ENCODE measurements at places on chromosomes 6 and 20.
A peak's percentile ranks its signal among the peaks of the same experiment; 100 is the strongest.

- DNase-seq = no peak
Measured at GRCh38 chr6:84663866-84664265, 100.5 kb downstream of the TBX18 start.

DNA sequence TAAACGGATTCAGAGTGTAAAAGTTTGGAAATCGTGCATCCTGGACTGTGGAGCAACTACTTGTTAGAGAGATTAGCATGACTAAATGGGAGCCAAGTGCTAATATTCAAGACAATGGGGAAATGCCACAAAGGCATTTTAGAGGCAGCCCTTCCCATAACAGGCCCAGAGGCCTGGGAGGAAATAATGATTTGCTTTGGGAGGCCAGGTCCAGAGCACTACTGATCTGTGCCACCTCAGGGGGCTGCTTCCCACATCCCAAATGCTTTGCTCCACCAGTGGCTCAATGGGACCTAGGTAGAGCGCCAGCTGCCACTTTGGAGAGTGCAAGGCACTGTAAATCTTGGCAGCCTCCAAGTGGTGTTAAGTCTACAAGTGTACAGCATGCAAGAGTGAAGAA, 91.9 kb upstream of the HSF2 start:
- no peak for DNase-seq

DNA sequence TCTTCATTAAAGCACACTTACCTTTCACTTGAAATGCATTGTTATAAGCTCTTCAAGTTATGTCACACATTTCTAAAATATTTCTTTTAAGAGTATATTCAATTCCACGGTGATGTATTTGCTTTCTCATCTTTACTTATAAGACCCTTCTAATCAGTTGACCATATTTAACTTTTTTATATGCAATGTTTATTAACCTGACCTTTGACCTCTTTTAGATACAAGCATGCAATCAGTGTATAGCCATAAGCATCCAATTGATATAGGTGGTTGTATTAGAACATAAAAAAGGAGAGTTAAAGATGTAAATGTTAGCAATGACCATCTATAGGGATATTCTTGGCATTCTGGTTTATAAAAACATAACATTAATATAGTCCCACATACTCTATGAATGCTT, 9.2 kb downstream of the USP49 start:
- DNase-seq = no peak

GRCh38 chr6:99378636-99379035, 15.4 kb downstream of the COQ3 start:
- no peak for DNase-seq

GRCh38 chr6:35432291-35432690, 19.8 kb upstream of the FANCE start:
- no peak for DNase-seq

DNA sequence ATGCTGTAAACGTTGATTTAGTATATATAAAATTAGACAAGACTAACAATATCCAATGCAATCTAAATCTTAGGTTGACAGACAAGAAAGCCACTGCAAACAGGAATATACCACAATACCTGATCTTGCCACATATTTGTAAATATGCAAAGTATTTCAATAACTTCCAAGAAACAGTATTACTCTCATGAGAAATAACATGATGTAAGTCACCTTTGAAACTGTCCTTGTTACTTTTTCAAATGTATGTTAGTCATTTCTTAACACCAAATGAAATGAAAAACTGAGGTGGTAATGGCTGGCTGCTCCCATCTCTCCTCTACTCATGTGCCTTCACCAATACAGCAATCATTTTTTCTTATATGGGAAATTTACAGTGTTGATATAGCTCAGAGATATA, 118.7 kb downstream of the ATG5 start:
- no peak for DNase-seq

GRCh38 chr6:5208471-5208971, 52.2 kb downstream of the LYRM4 start:
- DNase-seq = no peak

DNA sequence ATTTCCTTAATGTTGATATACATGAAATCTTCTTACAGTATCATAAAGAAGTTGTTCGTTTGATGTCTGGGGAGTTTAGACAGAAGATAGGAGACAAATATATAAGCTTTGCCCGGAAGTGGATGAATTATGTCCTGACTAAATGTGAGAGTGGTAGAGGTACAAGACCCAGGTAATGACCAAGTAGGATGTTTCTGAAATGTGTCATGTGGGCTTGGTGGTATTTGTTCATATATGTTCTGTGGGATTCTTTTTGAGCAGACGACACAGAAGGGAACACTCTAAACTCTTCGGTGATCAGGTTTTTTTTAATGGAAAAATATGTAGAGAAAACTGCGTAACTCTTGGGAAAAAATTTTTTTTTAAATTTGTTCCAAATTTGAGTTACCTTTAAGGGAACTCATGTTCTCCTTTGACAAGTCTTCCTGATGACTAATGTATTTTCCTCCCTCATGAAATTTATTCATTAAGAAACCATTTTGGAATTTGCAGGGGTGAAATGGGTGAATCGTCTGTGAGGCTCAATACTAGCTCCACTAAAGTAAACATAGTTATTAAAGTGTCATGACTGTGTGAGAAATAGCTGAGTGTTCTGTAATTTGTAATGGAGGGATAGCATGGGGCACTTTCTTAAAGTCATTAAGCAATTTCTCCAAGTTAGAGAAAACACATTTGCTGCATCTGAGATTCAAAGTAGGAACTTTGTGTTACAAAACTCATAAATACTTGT, 100.6 kb downstream of the MAP3K4 start:
- DNase-seq = no peak

- DNase-seq = no peak
Measured at GRCh38 chr6:35043381-35044130, 97.6 kb downstream of the TCP11 start.

DNA sequence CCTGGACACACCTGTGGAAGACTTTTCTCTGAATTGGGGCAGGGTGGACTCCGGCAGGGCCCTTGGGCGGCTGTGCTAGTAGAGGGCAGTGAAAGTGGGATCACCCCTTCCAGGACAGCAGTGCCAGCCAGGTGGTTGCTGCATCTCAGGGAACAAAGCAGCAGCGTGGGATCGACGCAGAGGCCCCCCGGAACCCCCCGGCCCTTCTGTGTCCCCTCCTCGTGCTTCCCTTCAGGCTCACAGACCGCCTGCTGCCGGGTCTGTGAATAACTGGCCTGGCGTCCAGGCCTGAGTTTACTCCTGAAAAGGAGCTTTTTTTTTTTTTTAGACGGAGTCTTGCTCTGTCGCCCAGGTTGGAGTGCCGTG, 8.9 kb upstream of the DNAJC5 start:
- DNase-seq = no peak

DNA sequence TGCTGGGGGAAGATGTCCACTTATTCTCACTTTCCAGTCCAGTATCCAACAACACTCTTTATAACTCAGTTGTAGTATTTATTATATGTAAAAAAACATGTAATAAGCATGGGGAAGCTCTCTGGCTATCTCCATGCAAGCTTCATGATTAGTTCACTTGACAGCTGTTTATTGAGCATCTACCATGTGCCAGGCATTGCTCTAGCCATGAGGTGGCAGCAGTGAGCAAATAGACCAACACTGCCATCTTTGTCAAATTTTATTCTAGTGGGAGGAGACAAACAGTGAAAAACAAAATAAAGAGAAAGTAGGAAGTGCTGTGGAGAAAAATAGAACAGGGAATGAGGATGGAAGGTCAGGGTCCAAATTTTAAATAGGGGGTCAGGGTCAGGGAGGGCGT, 131.8 kb downstream of the CFAP61 start:
- DNase-seq = no peak

DNA sequence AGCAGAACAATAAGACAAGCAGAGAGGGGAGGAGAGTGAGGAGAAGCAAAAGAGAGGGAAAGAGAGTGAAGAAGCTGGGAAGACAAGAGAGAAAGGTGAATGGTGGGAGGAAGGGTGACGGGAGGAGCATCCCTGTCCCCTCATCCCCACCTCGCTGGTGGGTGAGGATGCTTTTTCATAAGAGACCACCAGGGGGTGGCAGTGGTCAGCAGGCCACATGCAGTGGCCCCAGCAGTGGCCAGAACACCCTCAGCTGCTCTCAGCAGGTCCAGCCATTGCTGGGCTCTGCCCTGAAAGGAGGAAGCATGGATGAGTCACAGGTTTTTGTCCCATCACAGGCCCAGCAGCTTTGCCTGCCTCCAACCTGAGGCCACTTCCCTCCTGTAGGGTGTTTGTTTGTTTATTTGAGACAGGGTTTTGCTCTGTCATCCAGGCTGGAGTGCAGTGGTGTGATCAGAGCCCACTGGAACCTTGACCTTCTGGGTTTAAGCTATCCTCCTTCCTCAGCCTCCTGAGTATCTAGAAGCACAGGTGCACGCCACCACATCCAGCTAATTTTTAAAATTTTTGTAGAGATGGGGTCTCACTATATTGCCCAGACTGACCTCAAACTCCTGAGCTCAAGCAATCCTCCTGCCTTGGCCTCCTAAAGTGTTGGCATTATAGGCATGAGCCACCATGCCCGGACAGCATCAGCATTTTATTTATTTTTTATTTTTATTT, 24.0 kb downstream of the FGD2 start:
- peak; percentile 81 for DNase-seq

- DNase-seq = no peak
Measured at GRCh38 chr20:53773792-53774401, 180.3 kb upstream of the ZNF217 start.

GRCh38 chr20:53210931-53211330, 238.8 kb downstream of the TSHZ2 start:
- no peak for DNase-seq

- DNase-seq = no peak
Measured at GRCh38 chr6:81769824-81770223, 17.3 kb upstream of the TENT5A start.

GRCh38 chr6:113495521-113495920, 361.6 kb upstream of the MARCKS start:
- DNase-seq = no peak

- DNase-seq = no peak
Measured at GRCh38 chr6:111184827-111185532, 97.7 kb downstream of the SLC16A10 start.

- no peak for DNase-seq
Measured at GRCh38 chr6:155434829-155435423, 20.7 kb downstream of the NOX3 start.

DNA sequence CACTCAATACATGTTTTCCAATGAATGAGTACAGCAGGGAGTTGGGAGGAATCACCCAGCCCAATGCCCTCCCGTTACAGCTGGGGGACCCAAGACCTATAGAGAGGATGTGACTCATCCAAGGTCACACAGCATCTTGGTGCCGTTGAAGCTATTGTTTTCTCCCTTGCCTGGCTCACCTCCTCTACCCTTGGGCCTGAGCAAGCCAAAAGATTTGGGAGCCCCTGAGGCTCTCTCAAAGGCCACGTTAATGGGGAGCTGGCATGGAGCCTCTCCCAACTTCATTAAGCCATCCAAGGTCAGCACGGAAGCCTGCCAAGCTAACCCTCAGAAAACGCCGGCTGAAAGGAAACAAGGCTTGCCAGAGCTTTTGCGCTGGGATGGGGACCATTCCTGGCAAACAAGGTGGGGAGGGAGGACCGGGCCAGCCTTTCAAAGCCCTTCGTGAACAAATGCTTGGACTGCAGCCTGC, 30.4 kb downstream of the KCNB1 start:
- no peak for DNase-seq

DNA sequence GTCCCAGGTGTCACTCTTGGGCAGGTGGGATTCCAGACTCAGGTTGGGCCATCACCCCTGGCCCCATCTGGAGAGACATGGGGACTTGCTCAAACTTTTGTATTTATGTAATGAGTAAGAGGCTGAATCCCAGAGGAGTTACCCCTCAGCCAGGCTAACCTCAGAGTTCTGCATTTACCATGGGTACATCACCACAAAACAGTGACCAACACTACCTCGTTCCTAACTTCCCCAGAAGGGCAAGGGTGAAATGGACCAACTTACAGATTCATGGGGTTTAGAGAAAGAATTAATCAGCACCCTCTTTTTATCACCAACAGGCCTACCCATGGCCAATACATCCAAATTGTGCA, 259.9 kb upstream of the MARCKS start:
- no peak for DNase-seq

DNA sequence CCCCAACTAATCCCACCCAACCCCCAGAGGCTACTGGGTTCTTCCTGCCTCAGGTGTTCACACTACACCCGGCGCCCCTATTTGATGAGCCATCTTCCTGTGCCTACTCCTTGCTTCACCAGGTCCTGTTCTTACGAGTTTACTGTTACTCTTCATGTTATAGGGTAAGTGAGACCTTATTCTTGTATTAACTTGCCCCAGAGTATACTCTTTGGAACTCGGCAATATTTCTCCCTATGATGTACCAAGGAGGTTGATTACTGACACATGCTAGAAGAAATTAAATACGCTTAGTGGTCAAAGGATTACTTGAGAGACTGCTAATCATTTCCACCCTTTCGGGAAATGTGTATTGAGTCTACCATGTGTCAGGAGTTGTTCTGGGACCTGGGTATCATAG, 8.9 kb downstream of the RING1 start:
- peak; percentile 36 for DNase-seq

DNA sequence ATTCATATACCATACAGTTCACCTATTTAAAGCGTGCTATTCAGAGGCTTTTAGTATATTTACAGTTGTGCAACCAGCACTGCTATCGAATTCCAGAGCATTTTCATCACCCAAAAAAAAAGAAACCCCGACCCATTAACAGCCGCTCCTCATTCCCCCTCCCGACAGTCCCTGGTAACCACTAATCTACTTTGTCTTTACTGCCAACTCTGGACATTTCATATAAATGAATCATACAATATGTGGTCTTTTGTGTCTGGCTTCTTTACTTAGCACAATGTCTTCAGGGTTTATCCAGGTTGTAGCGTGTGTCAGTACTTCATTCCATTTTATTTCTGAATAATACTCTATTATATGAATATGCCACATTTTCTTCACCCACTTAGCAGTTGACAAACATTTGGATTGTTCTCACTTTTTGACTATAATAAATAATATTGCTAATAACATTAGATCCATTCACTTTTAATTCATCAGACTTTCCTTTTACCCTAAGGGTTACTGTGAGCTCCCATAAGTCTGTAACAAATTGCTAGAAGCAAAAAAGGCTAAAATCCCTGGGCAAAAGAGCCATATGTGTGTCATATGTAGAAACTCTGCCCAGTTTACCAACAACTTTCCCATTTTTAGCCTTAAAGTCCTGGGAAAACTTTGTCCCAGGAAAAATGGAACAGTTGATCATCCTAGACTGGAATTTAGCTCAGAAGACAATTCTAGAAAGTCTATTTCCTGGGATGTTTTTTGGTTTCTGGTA, 23.2 kb upstream of the ROS1 start:
- DNase-seq = no peak

DNA sequence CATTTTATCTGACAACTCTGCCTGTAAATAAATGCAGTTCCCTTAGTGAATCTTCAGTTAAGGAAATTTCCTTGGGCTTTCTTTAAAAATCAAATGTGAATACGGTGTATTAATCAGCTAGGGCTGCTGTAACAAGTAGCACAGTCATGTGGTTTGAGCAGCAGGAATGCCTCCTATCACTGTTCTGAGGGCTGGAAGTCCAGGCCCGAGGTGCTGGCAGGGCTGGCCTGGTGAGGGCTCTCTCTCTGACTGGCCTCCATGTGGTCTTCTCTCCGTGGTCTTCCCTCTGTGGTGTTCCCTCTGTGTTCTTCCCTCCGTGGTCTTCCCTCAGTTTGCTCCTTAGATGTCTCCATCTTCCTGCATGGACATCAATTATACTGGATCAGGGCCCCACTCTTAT, 124.1 kb downstream of the SMOC2 start:
- no peak for DNase-seq
